ENCODE measurements at places on chromosomes 12 and 14.

- no peak for DNase-seq
Observed at GRCh38 chr14:55581342-55581771, 1.4 kb downstream of the KTN1 start.

DNA sequence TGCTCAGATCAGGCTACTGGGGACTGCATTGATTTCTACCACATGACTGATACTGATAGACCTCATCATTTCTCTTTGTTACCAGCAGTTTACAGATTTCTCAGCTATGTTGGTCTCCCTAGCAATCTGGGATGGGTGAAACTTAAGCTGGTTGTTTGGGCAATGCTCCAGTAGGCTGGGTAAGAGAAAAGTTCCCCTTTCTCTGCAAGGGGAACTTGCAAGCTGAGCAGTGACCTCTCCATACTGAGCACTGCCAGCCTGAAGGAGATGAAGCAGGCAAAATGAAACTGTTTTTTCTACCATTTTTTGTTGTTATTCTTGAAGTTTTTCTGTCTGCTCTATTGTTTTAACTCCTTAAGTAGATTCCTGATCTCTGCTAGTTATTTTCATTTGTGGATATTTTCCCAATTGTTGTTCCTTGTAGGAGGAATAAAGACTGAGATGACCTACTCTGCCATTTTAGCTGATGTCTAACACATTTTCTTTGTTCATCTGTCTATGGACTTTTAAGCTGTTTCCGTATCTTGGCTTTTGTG lies 1.3 kb upstream of the OR4M1 start:
- DNase-seq, result no peak

- no peak for DNase-seq
Observed at GRCh38 chr12:2834581-2835491, at the start of gene NRIP2. TSS of gene NRIP2 (minus strand) at chr12:2835035. CDS start at chr12:2834983, 52 bp downstream.

DNA sequence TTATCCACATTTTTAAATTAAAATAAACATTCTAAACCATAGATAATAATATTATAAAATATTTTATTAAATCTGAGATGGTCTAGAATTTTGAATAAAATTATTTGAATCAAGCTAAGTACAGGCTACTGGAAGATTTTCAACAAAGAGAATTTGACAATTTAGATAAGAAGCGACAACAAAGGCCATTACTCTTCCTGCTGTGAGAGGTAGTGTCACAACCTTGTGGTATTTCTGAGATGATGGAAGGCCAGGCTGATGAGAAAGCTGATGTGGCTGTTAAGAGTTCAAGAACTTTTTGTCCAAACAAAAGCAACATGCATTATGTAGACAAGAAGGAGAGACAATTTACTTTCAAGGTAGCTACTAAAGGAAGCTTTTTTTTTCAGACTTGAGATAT lies 43.7 kb upstream of the CNTN1 start:
- no peak for DNase-seq

- DNase-seq, result no peak
Observed at GRCh38 chr12:90280033-90280432, 571.4 kb upstream of the ATP2B1 start.

- DNase-seq, result peak; percentile 54
Observed at GRCh38 chr12:132771126-132771838, 9.7 kb upstream of the ANKLE2 start.

DNA sequence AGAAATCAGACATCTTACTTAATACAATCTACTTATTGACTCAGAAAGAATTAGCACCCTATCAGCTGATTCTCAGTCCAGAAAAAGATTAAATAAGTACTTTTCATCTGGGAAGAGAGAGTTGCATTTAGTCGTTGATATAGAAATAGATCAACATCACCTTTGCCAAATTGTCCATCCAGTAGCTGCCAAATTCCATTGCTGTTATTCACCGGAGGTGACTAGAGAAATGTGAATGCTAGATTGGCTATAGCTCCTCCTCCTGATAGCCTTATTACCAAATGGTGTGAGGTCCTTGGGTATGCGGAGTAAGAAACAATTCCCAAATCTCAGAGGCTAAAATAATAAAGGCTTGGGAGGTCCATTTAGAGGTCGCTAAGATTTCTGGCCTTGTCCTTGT lies 723.3 kb upstream of the FLRT2 start:
- DNase-seq, result no peak

GRCh38 chr14:22982477-22983245 lies at the start of gene AJUBA:
TSS of gene AJUBA (minus strand) at chr14:22982551. CDS start at chr14:22982266, 285 bp downstream.
- peak; percentile 65 for DNase-seq

DNA sequence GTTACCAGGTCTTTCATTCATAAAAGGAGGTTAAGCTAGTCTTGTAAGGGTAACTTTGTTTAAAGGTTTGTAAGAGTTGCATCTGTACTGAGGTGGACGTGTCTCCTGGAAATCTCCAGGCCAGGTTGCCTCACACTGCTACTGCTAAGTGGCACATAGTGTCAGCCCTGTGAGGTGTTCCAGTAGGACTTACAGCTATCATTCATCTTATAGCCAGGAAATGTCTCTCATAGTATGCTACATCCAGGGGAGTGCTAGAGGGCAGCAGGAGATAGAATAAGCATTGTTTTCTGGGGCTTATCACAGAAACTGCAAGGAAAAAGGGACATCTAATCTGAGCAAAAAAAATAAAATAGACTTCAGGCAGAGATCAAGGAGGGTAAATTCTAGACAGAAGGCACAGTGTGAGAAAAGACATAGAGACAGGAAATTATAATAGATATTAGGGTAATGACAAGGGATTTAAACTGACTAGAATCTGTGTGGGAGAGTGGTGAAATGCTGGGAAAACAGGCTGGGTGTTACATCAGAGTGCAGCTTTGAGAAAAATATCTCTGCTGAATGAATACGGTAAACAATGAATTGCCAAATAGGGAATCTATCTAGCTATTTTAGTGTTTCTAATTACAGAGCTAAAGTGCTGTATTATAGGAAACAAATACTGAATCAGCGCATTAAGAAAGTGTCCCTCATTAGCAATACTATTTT lies 205.1 kb upstream of the ABCD2 start:
- DNase-seq, result no peak

DNA sequence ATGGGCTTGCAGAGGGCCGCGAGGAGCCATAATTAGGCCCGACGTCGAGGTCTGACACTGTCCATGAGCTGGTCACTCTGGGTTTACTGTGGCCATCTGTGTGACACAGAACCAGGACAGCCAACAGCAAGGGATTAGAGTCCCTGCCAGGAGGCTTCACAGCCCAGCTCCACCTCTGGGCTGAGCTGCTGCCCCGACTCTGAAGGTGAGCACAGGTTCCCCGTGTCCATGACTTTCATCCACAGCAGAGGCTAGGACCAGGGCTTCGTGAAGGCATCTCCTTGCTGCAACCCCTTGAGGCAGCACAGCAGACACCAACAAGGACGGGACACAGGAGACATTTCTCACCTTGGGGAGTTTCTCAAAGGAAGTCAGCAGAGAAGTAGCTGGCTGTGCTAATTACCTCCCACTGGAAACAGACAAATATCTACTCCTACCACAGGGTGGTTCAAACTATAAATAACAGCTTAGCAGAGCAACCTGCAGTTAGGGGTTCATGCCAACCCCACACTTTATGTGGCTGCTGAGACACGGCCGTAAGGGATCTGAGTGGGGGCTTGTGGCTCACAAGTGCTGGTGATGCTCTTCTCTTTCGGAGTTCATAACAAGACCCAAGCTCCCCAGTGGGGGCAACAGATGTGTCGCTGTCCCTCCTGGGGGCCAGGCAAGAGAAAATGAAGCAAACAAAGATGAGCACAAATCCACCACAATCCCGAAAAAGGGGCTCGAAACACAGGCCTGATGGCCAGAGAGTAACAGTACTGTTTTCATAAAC lies 29.2 kb downstream of the ZFYVE21 start:
- no peak for DNase-seq

DNA sequence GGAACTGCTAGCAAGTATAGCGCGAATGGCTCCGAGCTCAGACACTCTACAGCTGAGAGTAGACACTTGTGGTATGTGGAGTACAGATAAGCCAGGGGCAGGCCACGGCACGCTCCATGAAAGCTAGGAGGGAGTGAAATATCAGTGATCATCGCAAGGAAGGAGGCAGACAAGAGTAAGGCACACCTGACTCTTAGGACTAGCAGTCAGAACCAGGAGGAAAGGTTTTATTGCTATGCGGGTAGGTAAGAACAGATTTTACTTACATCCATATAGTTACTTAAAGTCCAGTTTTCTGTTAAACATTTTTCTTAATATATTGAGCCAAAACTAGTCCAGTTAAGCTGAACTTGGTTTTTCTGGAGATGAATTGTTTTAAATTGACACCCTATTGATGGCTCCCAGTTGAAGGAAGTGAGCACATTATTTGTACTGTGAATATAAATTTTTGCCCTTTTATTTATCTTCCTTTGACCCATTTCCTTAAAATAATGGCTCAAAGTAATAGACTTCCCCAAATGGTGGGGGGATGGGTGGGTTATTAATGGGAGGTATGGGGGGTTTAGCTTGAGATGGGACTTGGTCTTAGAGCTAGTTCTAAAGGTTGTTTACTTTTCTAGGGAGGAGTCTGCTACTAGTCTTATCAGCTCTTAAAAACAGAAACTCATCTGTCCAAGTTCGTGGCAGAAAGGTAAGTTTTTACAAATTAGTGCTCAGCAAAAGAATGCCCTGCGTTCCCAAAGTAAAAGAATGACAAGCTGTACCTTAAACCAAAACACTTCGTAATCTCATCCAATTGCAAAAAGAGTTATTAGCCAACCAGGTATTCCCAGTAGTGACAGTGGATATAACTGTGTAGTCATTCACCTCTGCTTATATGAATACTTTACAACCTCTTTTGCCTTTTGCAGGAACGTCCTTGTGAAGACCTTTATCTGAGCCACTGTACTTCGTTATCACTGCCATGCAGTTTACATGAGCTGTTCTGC lies 5.8 kb downstream of the HNRNPA1 start:
- no peak for DNase-seq

- no peak for DNase-seq
Observed at GRCh38 chr14:89351221-89351515, 65.9 kb downstream of the FOXN3 start.

GRCh38 chr12:132052196-132052932 lies 91.8 kb downstream of the DDX51 start:
- no peak for DNase-seq

GRCh38 chr12:45725631-45726602 lies 3.6 kb upstream of the ARID2 start:
- DNase-seq, result peak; percentile 69

- peak; percentile 56 for DNase-seq
Observed at GRCh38 chr12:105382771-105383622, 52.5 kb downstream of the C12orf75 start.

GRCh38 chr14:74509587-74510222 lies 16.1 kb downstream of the ISCA2 start:
- no peak for DNase-seq

DNA sequence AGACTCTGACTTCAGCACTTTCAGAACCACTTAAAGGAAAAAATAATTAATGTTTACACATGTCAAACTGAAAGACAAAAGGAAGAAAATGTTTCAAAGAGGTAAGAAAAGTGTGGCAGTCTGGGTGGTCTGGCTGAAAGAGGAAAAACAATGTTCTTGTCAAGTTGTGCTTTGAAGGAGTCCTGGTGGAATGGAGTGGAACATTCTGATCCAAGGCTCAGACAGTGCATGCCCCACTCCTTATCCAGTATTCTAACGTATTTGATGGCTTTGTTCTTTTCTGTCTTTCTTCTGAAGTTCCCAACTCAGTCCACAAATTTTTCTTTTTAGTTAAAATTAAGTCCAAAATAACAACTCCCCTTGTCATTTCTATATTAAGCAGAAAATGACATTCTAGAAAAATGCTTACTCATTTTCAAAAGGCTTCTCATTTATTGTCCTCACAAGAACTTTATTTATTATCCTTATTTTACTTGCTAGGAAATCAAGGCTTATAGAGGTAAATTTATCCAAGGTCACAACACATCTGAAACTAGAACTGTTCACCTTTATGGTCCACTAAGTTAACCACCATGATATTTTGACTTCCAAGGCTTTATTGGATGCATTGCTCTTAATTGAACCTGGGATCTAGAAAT lies 121.7 kb upstream of the NAP1L1 start:
- no peak for DNase-seq

DNA sequence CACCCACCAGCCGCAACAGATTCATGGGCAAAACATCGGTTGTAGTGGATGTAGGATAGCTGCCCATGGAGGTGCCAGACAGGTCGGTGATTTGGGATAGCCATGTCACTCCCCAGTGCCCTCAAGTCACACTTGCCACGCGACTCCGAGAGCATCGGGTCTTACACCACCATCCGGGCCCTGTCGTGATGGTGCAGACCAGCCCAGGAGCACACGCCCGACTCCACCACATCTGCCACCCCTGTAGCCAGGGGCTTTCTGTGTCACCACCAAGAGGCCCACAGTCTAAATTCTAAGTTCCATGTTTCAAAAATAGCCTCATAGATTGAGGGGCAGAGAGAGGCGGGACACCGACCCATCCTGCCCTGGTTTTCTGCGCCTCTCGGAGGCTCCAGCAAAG lies 18.0 kb downstream of the FOXN4 start:
- no peak for DNase-seq

DNA sequence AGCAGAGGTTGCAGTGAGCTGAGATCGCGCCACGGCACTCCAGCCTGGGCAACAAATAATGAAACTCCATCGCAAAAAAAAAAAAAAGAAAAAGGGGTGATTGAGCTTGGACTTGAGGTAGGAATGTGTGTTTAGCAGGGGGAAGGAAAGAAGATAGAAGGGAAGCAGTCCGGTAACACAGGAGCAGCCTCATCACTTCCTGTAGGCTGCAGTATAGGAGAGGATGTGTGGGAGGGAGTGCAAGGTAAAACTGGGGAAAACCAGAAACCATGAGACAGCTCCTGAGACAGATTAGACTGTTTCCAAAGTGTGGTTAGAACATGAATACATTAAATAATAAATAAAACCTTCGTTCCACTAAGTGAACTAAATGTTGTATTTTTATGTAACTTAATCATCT lies 49.2 kb downstream of the FGD4 start:
- DNase-seq, result no peak

GRCh38 chr12:133235401-133236112 lies at the start of gene ANHX:
TSS of gene ANHX (minus strand) at chr12:133235877. CDS start at chr12:133234356, 1,521 bp downstream.
- no peak for DNase-seq

DNA sequence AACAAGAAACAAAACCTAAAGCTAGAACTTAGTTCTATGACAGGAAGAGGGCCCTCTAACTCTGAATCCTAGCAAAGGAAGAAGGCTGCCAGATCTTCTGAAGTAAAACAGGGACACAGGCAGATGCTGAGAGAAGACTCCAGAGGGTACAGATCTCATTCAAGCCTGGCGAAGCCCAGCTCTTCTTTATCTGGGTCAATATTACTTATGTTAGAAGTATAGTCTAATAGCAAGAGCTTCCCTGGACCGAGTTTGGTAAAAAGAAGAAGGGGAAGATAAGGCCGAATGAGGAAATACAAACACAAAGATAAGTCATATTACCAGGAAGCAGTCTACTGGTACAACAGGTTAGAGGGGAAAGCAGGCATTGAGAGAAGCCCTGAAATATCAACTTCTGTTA lies 79.9 kb upstream of the CCDC91 start:
- no peak for DNase-seq

DNA sequence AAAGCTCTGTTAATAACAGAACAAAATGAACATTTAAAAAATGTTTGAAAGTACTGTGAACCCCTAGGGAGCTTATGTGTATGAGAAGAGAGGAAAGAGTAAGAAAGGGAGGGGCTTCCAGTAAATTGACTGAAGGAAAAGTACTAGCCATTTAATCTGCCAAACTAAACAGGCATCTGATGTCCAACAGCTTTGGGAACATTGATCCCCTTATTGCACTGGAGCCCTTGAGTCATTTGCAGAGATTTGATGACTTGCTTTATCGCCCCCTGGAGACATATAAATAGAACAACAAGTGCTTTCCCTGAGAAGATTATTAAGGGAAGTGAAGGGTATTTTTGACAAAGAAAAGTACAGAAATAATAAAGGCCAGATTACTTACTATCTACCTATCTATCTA lies 319.3 kb upstream of the NOVA1 start:
- no peak for DNase-seq

GRCh38 chr14:76181546-76181945 lies 29.8 kb downstream of the GPATCH2L start:
- DNase-seq, result no peak

All from CD4-positive, alpha-beta T cell treated with Interleukin-15 for 4 hours (primary cell).